CD4-positive, alpha-beta T cell treated with Interferon gamma for 1 hour (primary cell): ENCODE measurements at places on chromosomes 3 and 15.

DNA sequence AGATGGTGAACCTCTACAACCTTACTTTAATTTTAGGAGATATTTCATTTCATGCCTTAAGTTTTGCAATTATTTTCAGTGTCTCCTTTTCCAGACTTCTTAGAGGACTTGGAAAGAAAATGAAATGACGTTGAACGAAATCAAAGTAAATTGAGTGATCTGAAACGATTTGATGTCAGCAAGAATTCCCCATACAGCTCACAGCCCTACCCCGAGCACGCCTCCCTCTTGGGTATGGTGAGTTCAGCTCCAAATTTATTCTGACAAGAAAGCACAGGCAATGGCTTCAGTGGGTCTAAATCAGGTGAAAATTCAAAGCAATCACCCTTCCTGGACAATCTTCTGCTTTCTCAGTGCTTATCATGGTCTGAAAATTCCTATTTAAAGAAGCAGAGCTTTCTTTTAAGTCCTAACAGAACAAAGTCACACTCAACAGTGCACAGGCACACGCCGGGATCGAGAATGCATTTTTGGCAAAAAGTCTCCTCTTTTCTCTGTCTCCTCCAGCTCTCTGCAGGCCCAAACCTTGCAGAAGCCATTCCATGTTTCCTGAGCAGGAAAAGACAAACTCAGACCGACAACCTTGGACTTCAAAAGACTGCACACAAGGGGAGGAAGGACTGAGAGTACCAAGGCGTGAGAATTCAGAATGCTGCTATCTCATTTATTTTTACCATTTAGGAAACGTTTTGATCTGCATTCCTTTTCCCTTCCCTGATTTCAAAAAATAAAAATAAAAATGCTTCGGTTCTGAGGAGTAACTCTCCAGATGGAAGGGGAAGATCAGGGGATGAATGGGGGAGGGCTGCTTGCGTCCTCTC is 72.0 kb downstream of the CCNL1 start:
- no peak for DNase-seq

DNA sequence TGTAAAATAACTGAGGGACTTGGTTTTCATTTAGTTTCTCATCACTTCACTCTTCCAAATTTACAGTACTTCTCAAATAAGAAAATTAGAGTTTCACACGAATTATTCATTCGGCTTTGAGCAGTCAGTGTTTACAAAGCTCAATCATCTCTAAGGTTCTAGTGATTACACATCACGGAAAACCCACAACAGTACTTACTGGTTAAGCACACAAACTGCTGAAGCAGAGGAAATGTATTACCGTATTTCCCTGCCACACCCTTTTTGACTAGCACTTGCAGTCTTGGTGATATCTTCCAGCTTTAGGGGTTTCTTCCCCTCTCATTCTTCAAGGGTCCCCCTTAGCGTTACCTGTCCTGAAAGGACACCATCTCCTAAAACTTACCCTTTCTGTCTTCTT is 164.8 kb upstream of the CDIN1 start:
- no peak for DNase-seq

- no peak for DNase-seq
Observed at GRCh38 chr3:167814441-167814951, 79.0 kb downstream of the SERPINI1 start.

GRCh38 chr15:85071061-85071460 is 89.4 kb downstream of the PDE8A start:
- no peak for DNase-seq

DNA sequence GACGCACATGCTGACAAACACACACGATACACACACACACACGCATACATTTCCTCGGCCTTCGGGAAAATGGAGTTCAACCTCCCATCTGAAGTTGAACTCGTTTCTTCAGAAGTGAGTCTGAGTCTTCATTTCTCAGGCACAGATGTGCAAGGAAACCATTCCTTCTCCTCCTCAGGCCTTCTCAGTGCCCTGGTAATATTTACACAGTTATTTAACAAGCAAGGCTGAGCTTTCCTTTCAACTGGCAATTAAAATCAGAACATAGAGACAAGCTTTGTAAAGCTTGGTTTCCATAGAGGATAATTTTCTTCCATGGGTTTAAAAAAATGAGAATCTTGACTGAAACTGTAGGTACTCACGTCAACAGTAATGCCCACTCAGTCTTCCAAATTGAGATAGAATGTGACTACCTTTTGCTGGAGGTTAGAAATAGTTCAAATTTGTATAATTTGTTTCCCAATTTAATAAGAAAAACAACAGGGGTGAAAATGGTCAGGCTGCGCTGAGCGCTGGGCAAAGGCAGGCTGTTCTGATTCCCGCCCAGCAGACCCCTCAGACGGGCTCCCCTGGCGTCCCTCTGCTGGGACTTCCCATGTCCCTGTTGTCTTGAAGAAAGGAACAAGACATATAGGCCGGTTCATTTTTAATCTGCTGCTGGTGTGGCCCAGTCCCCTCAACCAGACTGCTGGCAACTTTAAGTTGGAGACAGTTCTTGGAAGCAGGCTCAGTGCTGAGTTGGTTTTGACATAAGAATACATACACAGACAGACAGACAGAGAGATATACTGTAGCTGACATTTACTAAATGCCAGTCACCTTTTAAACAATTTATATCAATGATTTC is 174.3 kb downstream of the XXYLT1 start:
- DNase-seq: no peak

DNA sequence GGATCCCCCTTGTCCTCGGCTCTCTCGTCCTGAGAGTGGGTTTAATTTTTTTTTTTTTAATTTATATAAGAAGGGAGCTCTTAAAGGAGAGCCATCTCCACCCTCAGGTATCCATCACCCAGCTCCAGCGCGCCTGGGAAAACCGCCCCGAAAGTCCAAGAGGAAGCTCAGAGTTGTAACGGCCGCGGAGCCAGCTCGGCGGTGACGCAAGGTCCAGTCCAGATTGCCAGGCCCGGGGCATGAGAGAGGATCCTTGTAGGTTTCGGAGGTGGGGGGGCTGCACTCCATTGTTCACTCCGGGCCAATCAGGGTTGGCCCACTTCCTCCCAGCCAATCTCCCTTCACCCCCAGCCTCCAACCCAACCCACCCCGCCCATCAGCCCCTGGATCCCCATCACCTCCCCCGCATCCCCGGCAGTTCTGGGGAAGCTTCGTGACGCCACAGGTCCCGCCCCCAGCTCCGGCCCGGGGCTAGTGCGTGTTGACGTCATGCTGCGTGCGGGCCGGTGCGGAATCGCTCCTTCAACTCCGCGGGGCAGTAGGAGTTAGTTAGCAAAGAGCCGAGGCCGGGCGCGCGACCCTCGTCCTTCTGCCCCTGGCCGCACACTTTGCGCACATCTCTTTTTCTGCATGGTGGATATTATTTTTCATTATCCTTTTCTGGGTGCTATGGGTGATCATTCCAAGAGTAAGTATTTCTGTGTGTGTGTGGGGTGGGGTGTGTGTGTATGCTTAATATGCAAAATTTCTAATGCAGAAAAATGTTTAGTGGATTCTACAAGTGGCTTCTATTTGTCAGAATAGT is at the start of gene ISL2:
ISL2 (plus strand) TSS at position 520 of the 805 bp plus-strand sequence; CDS start at position 631, 111 bp downstream.
- DNase-seq: peak; percentile 79

GRCh38 chr3:31307131-31307785 is 225.5 kb upstream of the STT3B start:
- DNase-seq: no peak

- no peak for DNase-seq
Observed at GRCh38 chr15:59491062-59491461, 53.1 kb downstream of the FAM81A start.

DNA sequence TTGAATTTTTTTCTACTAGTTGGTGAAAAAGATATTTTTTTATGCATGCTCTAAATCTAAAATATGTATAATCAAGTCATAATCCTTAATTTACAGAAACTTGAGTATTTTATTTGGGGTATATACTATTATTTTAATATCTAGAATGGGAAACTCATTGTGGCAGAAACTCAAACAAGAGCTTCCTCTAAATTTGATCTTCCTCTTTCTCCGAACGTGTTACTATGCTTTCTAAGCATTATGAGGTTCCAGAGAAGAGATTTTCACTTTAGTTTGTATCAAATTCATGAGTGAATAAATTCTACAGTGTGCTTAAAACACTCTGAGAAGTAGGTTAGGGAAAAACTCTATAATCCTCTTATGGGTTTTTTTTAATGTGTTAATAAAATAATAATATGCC is 173.1 kb downstream of the POTEB3 start:
- DNase-seq: no peak

- DNase-seq: no peak
Observed at GRCh38 chr3:31958701-31959152, 22.3 kb downstream of the OSBPL10 start.

DNA sequence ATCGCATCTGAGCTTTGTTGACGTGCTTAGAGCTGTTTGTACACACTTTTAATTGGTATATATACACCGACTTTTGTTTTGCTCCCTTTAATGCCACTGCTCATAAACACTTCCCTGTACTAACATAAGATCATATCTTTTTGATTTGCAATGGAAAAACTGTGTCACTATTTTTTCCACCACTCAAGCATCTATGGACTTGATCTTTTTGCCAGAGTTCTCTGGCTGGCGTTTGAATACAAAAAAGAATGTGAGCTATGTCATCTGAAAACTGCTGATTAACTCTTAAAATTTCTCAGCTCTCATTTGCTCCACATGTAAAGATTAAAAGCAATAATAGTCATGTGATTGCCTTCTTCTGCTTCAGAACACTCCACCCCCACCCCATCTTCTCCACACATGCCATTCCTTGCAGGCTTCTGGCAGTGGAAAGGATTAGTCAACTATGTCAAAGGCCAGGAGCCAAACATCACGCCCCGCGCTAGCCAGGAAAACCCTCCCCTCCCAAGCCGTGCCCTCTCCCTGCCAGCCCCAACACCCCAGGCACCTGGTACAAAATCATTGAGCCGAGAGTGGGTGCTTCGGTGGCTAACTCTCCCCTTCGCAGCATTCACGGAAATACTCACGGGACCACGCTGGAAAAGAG is 123.4 kb upstream of the MEF2A start:
- no peak for DNase-seq

- no peak for DNase-seq
Observed at GRCh38 chr15:78205856-78206255, 28.5 kb downstream of the ACSBG1 start.
